NCI-H1092 treated with DMSO at 0.1 percent for 48 hours (cell line): ENCODE measurements at places on chromosomes 2 and 18.

DNA sequence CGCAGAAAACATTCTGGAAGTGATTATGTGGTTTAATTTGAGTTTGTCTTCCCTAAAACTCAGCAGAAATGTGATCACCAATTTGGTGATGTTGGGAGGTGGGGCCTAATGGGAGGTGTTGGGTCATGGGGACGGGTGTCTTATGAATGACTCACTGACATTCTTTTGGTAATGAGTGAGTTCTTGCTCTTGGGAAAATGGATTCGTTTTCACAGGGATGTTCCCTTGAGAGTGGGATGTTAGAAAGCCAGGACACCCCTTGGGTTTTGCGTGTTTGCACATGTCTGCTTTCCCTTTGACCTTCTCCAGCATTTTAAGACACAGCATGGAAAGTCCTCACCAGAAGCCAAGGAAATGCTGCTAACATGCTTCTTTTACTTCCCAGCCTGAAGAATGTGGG is 321.5 kb upstream of the NT5C1B start:
- DNase-seq = no peak

DNA sequence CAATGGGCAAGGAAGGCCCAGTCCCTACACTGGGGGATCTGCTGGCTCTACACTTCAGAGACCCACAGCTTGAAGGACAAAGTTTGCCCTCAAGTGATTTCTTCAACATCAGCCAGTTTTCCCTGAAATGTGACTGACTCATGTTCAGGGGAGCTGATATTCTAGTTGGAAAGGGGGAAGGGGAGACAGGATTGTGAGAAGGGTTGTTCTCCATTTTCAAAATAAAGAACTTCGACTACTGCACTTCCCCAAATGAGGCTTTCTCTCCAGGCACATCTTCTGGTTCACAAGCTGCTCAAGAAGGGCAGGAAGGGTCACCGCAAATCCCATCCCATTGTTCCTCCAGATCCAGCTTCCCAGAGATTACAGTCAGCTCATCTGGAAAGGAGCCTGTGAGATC is 117.6 kb downstream of the BCL2L11 start:
- DNase-seq = no peak

DNA sequence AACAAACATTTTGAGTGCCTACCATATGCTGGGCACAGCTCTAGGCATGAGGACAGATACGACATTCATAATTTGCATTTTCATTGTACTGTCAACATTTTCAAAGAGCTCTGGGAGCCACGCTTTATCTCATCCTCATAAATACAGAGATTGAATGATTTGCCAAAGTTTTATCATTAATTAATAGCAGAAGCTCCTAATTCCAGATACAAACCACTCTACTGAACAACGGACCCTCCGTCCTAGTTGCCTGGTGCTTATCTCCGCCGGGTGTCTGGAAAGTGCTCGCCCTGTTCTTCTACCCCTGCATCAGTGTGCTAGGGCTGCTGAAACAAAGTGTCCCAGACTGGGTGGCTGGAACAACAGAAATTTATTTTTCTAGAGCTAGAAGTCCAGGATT is 23.8 kb downstream of the SERTAD2 start:
- DNase-seq = no peak

DNA sequence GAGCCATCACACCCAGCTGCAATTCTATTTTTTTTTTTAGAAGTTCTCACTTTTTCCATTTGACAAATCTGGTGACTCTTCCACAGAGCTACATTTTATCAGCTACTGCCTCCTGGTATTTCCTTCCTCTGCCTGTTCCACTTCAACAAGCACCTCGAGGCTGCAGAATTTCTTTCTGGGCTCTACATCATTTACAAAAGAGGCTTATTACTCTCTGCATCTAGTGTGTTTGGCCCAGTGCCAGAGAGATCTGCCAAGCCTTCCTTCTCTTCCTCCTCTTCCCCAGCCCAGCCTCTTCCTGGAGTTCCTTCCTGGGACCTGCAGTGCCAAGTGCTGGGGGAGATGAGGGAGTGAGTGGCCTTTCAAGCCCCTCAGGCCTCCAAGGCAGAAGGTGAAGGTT is 119.6 kb upstream of the ITGA6 start:
- no peak for DNase-seq

DNA sequence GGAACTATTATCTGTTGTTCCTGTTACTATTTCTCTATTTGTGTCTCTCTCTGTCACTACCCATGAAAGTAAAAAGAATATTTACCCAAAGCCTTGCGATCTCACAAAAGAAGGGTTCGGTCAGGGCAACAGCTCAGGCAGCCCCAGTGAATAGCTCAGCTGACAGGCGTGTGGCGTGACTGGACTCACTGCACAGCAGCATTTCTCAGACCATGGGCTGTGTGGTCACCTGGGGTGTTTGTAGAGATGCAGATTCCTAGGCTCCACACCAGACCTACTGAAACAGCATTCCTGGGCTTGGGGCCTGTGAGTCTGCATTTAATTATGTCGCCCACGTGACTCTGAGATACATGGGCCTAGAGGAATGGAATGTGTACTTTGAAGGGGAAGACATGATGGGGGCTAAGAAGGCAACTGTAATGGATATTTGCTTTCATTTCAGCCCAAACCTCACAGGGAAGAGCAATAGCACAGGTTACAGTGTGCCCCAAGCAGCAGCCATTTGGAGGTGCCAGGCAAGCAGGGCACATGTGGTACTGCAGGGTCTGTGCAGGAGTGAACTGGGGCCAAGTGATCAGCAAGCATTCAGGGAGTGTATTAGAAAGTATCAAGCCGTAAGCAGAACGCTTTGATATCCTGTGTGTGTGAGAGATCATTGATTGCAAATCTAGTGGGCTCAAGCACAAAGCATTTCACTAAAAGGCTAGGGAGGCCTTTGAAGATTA is 90.4 kb upstream of the RBMS1 start:
- no peak for DNase-seq

DNA sequence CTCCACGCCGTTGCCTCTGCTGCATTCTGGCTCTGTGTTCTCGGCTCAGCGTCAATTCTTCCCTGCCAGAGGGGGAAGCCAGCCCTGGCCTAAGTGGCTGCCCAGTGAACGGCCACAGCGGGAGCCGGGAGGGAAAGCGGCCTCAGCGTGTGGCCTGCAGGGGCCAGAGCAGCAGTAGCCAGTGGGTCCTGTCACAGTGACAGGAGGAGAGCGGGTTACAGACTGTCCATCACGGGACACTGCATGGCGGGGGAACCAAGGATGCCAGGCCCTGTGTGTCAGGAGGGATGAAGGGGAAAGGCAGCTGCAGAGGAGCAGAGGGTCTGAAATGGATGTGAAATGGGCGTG is 39.7 kb downstream of the PDIA6 start:
- DNase-seq = no peak

GRCh38 chr2:31933066-31933465 is 77.7 kb downstream of the MEMO1 start:
- no peak for DNase-seq

DNA sequence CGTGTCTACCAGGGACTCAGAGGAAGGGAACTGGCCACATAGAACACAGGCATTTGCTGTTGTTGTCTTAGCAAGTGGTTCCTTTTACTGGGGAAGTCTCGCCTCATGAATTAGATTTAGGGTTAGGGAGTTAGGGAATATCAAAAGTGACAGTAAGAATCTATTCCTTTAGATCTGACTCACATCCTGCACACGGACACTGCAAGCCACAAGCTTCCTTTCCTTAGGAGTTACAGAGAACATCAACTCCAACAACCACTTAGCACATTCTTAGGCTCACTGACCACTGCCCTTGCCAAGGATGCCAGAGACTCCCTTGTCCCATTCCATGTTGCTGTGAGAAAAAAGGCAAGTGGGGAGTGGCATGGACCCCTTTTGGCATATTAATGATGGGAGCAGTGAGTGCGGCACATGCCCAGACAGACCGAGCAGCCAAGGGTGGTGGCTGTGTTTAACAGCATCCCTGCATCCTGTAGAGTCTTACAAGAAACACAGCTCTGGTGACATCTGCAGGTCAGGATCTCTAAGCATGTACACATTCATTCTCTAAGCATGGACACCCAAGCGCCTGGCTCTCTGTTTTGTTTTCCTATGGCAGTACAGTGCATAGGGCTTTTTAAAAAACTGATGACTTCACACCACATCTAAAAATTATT is 745.6 kb upstream of the RAB6C start:
- peak; percentile 14 for DNase-seq

DNA sequence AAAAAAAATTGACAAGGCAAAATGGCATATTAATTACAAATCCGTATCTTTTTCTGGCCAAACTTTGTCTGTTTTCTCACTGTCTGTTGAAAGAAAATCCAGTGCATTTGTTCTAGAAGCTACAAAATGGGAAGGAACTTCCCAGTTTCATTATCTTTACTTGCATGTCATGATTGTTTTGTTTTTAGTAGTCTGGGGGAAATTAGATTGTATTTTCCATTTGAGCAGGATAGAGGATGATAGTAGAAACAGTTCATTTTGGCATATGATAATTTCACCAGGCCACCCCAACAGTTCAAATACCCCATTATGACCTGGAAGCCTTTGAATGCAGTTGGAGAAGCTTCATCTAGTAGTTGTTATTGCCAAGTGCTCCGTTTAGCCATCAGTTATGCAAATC is 77.5 kb upstream of the RANBP2 start:
- no peak for DNase-seq

DNA sequence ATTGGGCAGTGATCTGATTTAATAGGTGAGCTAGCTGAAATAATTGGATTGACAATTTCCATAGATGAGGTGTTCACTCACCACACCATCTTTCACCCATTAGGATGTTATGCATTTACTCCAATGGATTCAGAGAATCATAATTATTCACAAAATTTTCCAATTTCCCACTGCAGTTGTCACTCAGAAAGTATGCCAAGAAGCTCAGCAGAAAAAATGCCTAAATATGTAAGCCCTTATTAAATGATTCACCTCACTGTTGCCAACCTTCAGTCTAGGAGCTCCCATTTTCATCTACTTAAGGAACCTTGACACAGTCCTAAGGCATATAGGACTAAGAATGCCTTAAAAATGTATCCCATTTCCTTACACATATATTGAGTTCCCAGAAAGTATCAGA is 94.3 kb downstream of the MBD2 start:
- DNase-seq = no peak
